ENCODE measurements at places on chromosomes 1 and 21.

- DNase-seq, result no peak
Measured at GRCh38 chr1:214186103-214186824, 94.7 kb upstream of the SMYD2 start.

GRCh38 chr21:44711327-44712202 lies at the start of gene TSPEAR:
TSS of gene TSPEAR (minus strand) at chr21:44711572. CDS start at chr21:44711514, 58 bp downstream.
- DNase-seq, result no peak

GRCh38 chr1:5385956-5386355 lies 606.3 kb downstream of the NPHP4 start:
- no peak for DNase-seq

- DNase-seq, result no peak
Measured at GRCh38 chr1:241475671-241476070, 43.9 kb downstream of the FH start.

- DNase-seq, result no peak
Measured at GRCh38 chr1:106680776-106681344, 375.6 kb upstream of the PRMT6 start.

DNA sequence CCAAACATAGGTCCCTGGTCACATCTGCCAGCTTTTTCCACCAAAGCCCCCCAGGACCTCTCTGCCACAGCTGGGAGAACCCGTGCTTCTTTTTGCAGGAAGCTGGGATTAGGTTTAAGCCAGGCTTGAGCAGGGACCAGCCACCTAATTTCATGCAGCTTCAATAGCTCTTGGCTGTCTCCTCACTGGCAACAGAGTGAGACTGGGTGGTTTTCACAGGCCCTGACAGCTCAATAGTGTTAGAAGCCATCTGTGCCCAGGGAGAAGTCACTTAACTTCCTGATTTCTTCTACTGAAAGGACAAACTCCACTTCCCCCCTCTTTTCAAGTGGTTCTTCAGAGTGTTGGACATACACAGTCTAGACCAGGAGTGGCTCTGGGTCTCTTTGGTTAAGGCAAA lies 20.4 kb upstream of the SRSF4 start:
- no peak for DNase-seq

- DNase-seq, result peak; percentile 77
Measured at GRCh38 chr1:11693024-11693590, 1.6 kb downstream of the DRAXIN start.

DNA sequence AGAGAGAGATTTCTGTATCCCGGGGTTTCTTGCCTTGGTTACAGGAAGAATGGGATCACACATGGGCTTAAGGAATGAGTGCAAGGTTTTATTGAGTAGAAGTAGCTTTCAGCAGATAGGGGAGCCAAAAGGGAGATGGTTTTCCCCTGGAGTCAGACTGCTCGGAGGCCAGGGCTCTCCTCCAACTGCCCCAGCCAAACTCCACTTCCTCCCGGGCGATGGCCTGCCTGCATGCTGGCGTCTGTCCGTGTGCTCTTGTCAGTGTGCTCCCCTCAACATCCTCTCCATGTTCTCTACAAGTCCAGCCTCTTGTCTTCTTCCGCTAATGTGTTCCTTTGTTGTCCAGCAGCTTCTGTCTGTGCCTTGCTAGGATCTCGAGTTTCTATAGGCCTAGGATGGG lies 421.3 kb upstream of the ADGRL2 start:
- DNase-seq, result no peak

GRCh38 chr1:155208541-155209311 lies at the start of gene MTX1:
TSS of gene MTX1 (plus strand) at chr1:155208695. CDS start at chr1:155208805, 110 bp downstream.
- peak; percentile 88 for DNase-seq

DNA sequence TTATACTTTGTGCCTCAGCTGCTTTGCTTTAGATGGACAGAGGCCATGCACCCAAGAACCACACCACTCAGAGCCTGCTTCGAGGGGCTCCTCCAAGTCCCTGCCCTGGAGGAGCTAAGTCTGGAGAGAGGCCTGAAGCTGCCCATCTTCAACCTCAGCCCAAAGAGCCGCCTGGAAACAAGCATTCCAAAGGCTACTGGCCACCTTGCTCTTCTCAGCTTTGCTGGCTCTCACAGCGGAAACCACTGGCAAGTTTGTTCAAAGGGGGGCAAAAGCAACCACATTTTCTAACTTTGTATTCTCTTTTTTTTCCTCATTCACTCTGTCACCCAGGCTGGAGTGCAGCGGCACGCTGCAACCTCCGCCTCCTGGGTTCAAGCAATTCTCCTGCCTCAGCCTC lies 23.2 kb downstream of the VPS26C start:
- no peak for DNase-seq

DNA sequence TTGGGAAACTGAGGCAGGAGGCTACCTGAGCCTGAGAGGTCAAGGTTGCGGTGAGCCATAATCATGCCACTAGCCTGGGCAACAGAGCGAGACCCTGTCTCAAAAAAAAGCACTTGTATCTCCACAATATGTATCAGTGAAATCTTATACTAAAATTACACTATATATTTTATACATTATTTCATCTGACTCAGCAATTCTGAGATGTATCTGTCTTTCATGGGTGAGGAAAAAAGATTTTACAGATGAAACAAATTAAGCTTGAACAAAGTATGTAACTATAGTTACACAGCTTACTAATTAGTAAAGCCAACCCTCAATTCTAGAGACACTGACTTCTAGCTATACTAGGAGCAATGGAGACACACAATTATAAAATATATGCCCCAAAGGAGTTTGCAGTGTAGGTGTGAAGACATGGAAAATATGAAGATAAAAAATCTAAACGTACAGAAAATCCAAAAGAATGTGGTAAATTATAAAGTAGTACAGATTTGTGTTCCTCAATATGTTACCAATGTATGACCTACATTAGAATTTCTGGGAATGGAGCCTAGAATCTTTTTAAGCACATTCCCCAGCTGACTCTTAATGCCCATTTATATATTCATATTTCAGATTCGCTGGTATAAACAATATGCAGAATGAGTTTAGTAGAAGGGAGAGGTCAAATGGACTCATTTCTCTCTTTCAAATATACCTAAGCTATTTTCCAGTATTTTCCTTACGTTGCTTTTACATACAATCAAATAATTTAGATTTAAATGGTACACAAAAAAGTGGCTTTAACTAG lies 14.6 kb downstream of the GTF2B start:
- no peak for DNase-seq

GRCh38 chr1:60329651-60330050 lies 256.1 kb upstream of the C1orf87 start:
- DNase-seq, result no peak

DNA sequence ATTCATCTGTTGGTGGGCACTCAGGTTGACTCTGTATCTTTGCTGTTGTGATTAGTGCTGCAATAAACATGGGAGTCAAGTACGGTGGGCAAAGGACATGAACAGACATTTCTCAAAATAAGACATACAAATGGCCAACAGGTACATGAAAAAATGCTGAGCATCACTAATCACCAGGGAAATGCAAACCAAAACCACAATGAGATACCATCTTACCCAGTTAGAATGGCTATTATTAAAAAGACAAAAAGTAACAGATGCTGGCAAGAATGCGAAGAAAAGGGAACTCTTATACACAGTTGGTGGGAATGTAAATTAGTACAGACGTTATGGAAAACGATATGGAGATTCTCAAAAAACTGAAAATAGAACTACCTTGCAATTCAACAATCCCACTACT lies 98.9 kb downstream of the TMEM53 start:
- no peak for DNase-seq

DNA sequence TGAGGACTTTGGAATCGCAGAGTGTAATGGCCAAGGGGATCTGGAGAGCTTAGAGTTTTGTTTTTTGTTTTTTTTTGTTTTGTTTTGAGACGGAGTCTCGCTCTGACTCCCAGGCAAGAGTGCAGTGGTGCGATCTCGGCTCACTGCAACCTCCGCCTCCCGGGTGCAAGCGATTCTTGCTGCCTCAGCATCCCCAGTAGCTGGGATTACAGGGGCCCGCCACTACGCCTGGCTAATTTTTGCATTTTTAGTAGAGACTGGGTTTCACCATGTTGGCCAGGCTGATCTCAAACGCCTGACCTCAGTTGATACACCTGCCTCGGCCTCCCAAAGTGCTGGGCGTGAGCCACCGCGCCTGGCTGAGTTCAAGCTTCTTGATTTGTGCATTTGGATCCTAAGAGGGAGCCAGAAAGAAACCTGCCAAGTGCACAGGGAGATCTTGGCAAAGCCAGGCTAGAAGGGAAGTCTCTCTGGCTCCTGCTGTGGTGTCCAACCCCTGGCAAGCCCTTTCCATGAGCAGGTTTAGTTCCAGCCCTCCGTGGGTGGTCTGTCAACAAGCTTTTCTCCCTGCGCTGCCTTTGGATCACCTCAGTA lies 852 bp downstream of the FAAH start:
- DNase-seq, result no peak

DNA sequence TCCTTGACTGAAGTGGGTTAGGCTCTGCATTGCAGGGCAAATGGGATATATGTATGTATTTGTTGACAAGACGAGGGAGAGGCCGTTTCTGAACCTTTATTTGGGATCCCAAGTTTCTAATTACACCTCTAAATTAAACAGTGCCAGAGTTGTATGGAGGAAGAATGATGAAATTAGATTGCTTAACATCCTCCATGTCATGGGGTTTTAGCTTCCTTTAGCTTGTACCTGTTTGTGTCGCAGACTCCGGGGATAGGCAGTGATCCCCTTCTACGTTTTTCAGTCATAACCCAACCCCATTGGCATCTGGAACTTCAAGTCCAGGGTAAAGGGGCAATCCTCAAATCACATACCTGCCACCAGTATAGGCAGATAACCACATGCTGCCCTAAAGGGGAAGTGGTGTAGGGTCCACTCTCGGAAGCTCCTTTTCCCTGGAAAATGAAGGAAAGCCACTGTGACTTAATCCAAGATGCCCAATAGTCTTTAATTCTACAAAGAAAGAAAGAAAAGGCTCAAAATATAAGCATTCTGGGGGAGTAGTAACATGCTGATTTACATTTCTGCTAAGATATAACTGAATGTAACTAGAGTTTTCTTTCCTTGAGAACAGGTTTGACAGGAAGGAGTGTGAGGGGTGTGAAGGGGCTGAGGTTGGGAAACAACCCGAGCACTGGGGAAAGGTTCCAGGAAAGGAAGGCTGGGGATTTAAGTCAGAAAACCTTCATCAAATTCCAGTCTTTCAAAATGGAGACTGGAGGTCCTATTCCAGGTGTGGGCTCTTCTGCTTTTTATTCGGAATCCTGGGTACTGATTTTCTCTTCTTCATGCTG lies 77.6 kb downstream of the RGL1 start:
- DNase-seq, result no peak

- peak; percentile 19 for DNase-seq
Measured at GRCh38 chr1:54337928-54338327, 68.3 kb downstream of the SSBP3 start.
